ENCODE measurements at places on chromosomes 6 and 20.

DNA sequence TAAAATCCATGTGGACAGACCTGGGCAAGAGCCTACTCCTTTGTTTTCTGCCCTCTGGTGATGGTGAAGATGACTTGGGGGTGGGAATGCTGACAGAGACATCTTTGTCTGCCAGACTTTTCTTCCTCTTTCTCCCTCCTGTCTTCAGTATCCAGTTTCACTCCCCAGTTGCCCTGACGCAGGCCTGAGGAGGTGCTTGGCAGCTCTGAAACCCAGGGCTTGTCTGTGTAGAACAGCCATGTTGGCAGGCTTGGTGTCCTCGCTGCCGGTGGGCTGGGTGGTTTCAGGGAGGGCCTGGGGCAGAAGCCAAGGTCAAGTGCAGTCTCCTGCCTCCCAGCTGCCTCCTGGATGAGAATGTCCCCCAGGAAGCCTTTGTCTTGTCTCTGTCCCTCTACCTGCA is 22.5 kb downstream of the CCDC167 start:
- DNase-seq: no peak

- no peak for DNase-seq
Measured at GRCh38 chr20:40916276-40916675, 112.3 kb upstream of the TOP1 start.

DNA sequence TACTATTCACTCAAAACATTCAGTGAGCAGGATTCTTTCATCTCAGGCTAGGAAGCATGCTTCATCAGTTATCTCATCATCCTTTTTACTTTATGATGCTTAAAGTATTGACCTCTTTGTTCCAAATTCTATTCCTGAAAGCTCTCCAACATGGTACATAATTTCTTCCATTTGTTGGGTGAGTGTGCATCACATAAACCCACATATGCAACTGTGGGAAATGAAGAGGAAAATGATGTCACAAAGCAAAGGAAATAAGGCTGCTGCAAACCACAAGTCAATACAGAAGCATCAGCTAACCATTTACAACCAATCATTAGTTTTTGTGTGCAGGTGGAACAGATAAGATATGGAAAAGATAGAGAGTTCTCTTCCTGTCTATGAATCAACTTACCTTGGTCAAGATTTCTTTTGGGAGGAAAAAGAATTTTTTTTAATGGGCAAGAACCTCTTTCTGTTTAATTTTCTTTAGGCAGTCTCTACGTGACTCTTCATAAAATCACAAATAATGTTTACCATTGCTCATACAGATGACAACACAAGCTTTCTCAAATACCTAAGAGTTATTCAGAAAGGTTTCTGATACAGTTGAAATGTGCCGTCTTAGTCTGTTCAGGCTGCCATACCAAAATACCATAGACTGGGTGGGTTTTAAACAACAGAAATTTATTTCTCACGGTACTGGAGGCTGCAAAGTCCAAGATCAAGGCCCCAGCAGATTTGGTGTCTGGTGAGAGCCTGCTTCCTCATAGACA is 259.9 kb downstream of the ADGRG6 start:
- DNase-seq: no peak

DNA sequence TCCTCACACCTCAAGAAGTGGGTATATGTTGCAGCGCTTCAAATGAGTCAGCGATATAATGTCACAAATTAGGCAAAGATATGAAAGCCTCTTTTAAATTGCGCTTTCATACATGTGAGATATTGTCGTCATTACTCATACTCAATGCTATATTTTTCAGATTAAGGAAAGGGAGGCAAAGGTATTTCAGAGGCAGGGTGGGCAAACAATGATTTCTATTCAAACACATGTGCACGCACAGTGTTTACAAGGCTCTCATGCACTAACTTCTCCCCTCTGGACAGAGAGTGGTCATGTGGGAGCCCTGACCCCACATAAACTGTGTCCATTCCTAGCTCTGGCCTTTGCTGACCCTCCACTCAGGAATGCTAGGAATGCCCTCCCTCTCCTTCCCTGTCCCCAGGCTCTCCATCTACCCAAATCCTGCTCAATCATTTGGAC is 112.1 kb upstream of the TMEM170B start:
- no peak for DNase-seq

DNA sequence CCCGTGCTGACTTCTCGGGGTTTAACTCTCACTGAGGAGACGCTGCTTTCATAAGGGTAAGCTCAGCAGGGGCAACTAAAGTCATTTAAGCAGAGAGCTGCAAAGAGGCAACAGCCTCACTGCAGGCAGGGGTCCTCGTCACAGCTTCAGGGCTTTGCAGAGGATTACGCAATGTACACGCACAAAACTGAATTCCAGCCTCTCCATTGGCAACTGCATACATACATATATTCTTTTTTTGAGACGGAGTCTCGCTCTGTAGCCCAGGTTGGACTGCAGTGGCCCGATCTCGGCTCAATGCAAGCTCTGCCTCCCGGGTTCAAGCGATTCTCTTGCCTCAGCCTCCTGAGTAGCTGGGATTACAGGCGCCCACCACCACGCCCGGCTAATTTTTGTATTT is 2.4 kb downstream of the GMEB2 start:
- DNase-seq: no peak

- no peak for DNase-seq
Measured at GRCh38 chr20:48736231-48736630, 91.6 kb downstream of the PREX1 start.

- DNase-seq: no peak
Measured at GRCh38 chr6:83113258-83113657, 45.8 kb downstream of the DOP1A start.

DNA sequence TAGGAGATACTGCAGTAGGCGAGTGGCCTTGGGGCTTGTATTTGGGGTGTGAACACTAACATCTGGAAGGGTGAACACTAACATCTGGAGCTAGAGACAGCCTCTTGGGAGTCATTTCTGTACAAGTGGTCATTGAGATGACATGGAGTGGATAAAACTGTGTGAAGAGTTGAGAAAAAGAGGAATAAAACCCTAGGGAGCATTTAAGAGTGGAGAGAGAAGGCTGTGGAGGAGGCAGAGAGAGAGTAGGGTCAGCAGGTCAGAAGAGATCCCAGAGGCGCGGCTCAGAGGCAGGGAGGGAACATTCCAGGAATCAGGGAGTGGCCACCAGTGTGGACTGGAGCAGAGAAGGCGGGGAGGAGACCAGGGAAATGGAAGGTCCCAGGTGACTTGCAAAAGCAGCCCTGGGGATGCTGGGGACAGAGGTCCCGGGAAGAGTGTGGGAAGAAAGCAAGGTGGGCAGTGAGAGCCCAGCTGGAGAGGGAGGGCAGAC is 202.0 kb upstream of the RNF24 start:
- peak; percentile 49 for DNase-seq

DNA sequence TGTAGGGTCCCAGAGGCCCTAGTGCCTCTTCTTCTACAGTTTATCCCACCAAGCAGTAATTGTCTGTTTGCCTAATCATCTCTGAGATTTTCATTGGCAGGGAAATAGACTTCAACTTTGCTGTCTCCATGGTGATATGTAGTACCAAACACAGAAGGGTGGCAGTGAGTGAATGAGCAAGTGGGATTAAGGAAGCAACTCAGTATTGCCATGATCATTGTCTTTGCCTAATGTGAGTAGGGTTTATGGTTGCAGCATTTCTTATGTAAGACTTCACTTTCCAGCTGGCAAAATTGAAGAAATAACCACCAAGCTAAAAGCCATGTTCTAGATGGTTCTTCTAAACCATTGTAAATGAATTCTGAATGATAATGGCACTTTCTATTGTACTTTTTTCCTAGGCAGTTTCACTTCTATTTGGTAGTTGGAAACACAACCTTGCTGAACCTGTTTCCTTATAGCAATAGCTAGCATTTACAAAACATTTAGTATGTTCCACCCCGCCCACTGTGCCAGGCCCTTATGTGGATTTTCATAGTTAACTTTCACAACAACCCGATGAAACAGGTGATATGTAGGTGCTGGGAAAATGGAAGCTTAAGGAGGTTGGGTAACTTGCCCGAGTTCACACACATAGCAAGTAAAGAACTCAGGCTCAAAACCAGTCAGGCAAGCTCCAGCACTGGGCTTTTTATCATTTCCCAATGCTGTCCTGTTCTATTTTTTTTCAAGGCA is 32.0 kb downstream of the ZC2HC1B start:
- DNase-seq: no peak

DNA sequence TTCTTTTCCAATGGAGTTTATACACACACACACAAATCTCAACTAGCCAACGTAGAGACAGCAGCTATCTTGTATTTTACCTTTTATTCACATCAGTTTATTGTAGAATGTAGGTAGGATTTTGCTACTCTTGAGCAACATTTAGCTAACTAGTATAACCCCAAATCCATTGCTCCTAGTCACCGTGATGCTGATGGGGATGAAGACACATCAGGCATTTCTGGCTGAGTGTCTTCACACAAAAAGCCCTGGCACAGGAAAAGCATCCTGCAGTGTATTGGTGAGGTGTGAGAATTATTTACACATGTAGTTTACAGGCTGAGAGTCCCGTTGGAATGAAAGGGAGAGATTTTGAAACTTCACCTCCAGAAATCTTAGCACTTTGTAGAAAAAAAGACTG is 65.9 kb upstream of the FBXL4 start:
- DNase-seq: no peak

- no peak for DNase-seq
Measured at GRCh38 chr6:119157506-119157815, 79.0 kb upstream of the FAM184A start.

DNA sequence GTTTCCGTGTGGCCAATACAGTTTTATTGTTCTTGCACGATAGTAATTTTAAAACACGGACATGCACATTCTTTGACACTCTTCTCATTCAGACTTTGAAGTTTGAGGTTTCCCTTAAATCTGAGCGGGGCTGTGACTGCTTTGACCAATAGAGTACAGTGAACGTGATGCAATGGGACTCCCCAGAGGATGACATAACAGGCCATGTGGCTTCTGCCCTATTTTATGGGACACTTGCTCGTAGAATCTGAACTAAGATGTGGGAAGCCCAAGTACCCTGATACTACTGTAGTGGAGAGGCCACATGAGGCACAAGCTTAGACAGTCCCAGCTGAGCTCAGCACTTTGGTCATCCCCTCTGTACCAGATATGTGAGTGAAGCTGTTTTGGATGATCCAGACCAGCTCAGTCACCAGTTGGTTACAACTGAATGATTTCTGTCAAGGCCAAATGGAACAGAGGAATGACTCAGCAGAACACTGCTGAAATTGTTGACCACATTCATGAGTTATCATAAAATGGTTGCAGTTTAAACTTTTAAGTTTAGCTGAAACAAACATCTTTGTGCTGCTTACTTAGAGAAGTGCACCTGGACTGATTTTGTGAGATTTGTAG is 279.4 kb downstream of the RFPL4B start:
- no peak for DNase-seq

DNA sequence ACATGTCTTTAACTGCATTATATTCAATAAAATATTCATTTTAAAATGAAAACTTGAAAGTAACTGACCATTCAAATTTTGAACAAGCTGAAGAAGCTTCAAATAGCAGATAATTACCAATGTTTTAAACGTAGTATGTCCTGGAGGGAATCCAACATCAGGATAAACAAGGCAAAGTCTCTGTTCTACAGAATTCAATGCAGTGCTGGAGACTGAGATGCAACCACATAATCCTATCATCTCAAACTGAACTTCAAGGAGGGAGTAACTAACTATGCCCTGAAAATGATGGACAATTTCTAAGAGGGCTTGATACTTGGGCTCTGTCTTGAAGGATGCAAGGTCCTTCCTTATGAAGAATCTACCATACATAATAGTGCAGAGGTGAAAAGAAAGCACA is 100.7 kb downstream of the PRKN start:
- no peak for DNase-seq

DNA sequence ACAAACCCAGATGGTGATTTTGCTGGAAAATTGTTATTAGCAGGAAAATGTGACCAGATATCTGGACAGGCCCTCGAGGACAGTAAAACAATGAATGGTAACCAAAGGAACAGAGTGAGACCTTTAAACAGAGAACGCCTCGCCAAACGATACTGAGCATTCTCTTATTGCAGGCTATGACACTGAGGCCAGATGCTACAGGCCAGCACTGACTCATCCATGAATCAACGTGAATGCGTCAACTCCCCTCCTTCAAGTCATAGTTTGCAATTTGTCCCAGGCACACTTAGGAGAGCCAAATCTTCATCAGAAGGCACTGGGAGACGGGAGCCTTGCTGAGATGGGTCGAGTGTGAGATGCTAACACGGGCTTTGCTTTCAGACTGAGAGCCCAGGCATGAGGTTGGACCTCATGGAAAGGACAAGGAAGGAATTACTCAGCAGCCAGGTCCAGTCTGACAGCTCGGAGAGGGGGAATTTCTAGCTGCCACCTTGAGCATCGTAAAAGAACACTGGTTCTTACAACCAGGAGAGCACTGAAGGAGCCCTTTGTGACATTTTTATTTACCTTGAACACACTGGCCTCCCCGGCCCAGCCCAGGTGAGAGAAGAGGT is 60.7 kb downstream of the BMP7 start:
- no peak for DNase-seq

DNA sequence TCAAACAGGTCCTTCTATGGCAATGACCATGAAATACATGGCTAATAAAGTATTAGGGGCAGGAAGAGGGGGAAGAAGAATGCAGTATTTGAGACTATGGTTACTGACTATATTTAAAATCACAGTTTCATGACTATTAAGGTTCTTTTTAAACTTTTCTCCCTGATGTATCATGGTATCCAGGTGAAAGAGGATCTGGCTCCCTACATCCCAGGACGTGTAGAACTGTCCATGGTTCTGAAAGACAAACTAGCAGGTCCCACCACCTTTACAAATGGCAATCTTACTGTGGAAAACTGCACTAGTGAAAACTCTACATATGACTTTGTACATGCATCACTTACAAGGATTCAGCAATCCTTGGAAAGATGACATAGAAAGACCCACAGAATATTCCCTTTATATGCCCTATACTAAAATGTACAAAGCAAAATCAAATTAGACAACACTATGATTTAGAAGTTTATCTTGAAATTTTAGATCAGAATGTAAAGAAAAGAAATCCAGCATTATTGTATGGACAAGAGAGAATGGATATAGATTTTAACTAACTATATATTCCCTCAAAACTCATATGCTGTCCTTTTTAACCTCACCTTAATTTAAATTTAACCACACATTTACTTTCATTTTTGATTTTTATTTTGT is 33.5 kb downstream of the RPP21 start:
- peak; percentile 78 for DNase-seq

DNA sequence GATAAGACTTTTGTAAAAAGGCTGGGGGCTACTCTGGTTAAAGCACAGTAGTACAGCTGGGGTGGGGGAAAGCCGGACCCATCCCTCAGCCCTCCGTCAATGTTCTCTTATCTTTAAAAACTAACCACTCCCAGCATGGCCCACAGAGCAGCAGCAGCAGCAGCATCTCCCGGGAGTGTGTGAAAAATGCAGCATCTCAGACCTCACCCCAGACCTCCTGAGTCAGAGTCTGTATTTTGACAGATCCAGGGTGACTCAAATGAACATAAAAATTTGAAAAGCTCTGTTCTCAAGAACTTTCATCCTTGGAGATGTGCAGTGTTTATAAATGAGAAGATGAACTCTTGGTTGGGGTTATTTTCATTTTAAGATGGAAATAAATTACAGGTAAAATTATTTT is 277.7 kb upstream of the ECI2 start:
- DNase-seq: no peak

- no peak for DNase-seq
Measured at GRCh38 chr6:125733516-125734300, 15.7 kb upstream of the HEY2 start.

All from iPS-NIHi11 (cell line).